ENCODE measurements at places on chromosomes 7 and 10.

DNA sequence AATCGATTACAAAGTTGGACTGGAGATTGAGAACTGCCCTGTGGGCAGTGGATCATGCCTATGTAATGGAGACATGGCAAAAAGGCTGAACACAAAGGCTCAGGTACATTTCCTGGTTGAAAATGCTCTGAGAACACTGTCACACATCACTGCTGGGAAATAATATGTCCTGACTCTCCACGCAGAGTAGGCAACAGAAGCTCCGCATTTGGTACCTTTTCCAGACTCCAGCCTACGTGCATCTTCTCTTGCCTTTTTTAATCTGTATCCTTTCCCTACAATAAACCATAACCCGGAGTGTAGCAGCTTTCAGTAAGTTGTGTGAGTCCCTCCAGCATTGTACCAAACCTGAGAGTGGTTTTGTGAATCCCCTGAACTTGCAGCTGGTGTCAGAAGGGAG lies 134.7 kb downstream of the SORBS1 start:
- no peak for DNase-seq

- DNase-seq = no peak
These were observed 252.4 kb upstream of the GHITM start for GRCh38 chr10:83886871-83887270.

- DNase-seq = peak; percentile 80
These were observed at the start of gene ZNF398 for GRCh38 chr7:149147072-149147751. ZNF398 (plus strand) TSS chr7:149147453; CDS start chr7:149147743, 290 bp downstream.

DNA sequence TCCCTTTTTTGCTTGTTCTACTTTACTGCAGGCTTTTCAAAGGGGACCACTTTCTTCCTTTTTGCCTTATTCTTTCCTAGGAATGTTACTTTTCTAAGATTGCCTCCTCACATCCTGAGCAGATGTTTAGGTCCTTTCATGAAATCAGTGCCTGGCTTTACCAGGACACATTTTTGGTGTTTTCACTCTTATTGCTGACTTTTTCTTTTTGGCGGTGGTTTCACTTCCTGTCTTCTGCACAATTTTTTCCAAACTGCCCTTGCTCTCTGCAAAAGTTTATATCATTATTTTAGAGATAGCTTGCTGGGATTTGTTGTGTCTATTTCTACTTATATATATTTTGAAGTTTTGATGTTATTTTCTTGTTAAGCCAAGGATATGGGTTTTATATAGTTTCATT lies 332.2 kb upstream of the MTPN start:
- no peak for DNase-seq

GRCh38 chr10:44569193-44570091 lies 184.5 kb upstream of the CXCL12 start:
- DNase-seq = no peak

DNA sequence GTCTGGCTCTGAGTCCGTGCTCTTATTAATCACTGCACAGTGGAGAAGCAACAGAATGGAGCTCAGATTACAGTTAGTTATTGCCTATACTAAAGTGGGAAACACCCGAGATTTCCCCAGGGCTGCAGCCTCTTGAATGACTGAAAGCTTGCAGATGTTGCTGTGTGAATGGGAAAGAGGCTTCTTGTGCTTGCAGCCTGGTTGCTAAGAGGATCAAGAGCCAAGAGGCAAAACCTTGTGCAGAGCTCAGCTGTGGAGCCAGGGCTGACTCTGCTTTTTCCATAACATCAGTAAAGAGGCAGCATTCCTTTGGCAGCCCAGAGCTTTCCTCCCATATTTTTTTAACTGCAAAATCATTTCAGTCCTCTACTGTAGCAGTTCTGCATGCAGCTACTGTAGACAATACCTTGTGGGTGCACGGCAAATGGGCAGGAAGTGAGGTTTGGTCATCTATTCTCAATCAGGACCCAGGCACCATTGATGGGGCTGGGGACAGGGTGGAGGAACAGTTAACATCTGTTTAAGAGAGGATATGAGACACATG lies 86.5 kb downstream of the RALA start:
- DNase-seq = no peak

DNA sequence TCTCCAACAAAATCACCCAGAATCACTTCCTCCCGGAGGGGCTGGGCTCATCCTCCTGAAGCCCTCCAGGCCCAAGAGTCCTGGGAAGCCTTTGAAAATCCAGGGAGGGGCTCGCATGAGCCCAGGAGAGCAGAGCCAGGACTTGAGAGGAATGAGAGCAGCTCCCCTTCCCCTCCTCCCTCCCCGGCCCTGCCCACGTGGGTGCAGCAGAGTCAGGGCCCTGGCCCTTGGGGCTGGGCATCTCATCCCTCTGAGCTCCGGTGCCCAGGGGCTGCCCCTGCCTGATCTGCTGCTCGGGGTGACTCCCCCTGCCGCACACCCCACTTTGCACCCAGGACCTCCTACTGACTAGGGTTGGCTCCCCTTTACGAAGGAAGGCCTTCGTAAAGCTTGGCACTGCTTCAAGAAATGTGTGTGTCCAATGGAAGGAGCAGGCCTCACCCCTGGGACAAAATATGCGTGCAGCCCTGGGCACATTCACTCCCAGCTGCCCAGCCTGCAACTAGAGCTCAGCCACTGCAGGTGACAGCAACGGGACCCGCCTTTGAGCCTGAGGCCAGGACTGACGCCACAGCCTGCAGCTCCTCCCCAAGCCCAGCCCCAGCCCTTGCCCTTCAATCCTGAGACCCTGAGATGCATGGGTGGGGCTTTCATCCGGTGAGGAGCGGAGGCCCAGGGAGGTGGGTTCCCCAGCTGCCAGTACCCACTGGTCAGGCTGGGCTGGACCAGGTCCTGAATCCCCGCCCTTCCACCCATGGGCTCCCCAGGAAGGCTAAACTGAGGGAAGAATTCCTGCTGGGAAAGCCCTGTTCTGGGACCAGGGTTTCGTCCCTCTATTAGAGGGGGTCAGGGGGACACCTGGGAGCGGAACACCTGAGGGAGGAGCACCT lies 21.8 kb downstream of the PWWP2B start:
- DNase-seq = no peak

- DNase-seq = no peak
These were observed 107.5 kb downstream of the REEP3 start for GRCh38 chr10:63628526-63629362.

DNA sequence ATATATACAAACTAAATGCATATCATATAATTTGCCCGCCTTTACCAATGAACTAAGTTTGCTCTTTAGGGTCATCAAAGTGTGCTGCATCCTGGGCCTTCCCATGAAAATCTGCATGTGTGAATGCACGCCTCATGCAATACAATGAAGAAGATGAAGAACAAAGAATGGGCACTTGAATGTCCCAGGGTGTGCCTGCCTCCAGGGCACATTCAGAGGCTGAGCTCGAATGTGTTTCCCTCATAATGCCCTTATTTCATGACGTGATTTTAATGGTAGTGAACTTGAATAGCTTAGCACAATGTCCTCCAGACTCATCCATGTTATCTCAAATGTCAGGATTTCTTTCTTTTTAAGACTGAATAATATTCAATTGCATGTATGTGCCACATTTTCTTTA lies 824.9 kb downstream of the TNS3 start:
- no peak for DNase-seq

- DNase-seq = peak; percentile 13
These were observed 635 bp downstream of the ZNF12 start for GRCh38 chr7:6705959-6706665.

GRCh38 chr7:15463801-15464666 lies 97.8 kb downstream of the AGMO start:
- no peak for DNase-seq
